ENCODE measurements at places on chromosomes 1 and 21.

DNA sequence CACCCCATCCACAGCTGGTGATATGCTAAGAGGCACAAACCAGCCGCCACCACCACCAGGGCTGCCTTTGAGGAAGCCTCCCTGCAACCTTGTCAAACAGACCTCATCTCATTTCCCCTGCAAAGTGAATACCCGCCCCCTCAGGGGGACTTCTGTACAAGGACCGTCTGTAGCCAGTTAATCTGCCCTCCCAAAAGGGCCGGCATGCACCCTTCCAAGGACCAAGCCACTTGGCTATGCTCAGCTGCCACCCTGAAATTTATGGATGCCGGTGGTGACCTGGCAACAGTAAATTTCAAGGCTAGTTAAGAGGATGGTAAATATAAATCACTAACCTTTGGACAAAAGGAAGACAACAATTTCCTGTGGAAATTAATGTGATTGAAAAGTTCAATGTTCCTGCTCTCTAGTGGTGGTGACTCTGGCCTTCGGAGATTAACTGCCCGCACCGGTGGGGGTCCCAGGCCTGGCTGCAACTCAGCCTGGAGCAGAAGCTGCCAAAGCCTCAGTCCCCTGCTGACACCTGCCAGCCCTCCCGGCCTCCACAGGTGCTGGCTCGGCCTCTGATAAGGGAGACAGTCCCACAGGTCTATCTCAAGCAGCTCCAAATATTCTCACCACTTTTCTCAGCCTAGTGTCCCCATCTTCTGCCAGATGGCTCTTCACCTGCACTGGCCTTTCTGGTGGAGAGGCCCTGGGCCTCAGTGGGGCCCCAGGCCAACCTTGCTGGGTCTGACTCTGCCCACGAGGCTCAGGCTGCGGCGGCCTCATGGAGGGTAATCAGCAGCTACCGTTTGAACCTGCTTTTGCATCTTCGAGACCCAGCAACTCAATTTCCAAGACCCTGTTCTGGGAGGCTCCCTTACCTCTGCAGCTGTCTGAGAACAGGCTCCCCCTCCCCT, 12.2 kb downstream of the TMEM53 start:
- no peak for DNase-seq

- peak; percentile 67 for DNase-seq
These were observed 40.2 kb downstream of the IL12RB2 start for GRCh38 chr1:67347688-67348472.

DNA sequence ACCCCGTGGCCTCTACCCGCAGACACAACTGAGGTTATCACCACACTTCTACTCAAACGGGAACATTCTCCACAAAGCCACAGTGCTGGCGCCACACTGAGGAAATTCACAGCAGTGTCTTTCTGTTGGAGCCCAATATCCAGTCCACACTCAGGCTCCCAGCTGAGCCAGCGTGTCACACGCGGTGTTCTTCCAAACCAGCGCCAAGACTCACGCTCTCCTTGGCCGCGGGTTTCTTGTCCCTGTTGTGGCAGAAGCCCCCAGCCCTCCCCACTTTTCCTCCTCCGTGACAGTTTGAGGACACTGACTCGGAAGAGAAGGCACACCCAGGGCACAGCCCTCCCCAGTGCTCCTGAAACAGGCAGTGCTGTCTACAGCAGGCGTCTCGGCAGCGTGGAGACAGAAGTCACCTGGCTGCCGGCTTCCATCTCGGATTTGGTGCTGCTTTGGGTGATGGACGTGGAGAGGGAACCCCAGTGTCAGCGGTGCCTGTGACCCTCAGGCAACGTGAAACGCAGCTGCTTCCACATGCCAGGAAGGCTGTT, 35.4 kb upstream of the AGPAT3 start:
- DNase-seq, result peak; percentile 5

DNA sequence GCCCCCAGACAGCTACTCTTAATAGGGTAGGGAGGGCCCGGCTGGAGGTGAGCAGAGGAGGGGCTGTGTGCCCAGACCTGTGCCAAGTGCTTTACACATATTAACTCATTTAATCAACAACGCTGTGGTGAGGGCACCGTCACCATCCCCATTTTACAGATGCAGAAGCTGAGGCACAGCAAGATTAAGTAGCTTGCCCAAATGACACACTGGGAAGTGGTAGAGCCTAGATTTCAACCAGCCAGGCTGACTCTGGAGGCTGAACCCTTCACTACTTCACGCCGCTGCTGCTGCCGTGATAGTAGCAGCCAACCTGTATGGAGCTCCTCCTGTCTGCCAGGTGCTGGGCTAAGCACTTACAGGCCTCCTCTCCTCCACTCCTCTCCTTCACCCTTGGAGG, 127.2 kb downstream of the PTPRU start:
- DNase-seq, result no peak

GRCh38 chr1:116231752-116232151, 120.6 kb downstream of the MAB21L3 start:
- DNase-seq, result no peak

GRCh38 chr1:88961647-88962275, 30.7 kb downstream of the KYAT3 start:
- DNase-seq, result peak; percentile 12

- DNase-seq, result no peak
These were observed 14.7 kb downstream of the KIF21B start for GRCh38 chr1:201008666-201009360.

DNA sequence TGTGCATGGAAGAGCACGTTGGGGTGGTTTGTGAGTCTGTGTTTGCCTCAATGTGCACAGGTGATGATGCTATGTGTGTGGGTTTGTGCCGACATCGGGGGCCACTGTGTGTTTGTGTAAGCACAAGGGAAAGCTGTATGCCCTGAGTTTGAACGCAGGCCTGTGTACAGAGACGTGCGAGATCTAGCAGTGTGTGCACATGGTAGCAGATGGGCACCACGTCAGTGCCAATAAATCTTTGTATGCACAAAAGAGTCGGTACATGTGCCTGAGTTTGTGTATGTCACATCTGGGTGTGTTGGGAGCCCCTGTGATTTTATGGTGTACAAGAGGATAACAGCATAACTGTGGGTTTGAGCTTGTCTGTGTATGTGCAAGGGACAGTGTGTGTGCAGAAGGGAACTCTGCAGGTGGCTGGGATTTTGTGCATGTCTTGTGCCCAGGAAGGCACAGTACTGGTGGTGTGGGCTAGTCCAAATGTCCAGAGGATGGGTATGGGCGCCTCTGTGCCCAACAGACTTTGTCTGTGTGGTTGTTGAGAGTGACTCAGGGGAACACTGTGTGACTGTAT, 32.0 kb upstream of the WASF2 start:
- DNase-seq, result no peak

DNA sequence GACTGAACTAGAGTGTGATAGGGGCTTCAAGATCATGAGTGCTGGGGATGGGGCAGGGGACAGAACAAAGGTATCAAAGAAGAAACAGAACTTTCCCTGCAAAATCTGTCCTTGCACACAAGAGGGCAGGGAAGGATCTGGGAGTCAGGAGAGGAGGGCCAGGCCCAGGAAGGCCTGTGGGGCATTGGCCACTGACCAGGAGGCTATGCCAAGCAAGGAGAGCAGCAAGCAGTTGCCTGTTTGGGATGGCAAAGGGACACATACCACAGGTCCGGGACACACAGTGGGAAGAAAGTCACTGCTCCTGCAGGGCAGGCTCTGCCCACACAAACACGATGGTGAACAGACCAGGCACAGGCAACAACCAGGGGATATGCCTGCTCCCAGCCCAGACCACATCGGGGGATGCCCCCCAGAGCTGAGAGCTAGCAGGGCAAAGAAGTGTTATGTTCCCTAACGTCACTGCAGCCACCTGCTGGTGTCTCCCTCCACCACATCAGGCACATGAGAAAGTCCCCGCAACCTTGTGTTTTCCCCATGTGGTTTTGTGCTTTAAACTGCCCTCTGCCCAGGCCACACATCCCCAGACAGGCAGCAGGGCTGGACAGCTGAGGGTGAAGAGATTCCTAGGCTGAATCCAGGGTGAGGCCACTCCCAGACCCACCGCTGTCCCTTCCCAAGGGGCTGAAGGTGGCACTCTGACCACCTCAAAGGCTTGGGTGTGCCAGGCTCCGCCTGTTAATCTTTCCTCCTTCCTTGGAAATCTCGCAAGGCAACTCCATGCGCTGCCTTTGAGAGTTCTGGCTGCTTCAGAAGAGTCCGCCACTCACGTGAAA, 53.6 kb downstream of the KIF21B start:
- no peak for DNase-seq

DNA sequence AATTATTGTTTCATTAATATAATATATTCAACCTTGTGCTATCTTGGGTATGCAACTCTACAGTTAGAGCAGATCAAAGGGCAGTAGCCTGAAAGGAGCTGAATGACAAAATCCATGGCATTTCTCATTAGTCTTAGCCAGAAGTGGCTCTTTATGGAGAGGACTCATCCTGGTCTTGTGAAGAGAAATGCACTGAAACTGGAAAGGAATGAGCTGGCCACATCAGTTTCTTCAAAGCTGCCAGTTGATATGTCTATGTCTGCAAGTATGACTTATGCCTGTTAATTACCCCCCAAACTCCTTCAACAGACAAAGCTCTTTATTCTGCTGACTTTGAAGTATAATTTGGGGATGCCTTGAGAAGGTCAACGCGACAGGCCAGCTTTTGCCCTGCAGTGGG, 119.0 kb upstream of the UBE2U start:
- DNase-seq, result no peak

DNA sequence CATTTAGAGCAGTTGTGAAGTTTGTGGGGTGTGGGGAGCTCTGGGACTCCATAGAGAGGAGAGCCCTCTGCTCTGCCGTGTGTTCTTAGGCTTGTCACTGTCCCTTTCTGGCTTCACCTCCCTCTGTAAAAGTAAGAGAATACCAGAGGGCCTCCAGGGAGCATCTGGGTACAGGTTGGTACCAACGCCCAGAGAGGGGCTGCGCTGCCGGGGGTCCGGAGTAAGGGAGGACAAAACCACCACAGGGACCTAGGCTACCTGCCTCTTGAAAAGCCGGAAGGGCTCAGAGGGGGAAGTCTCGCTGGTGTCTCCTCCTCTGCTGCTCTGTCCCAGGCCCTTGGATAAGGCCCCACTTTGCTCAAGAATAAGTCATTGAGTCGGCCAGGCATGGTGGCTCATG, 3.1 kb upstream of the TINAGL1 start:
- DNase-seq, result no peak

- DNase-seq, result no peak
These were observed 591 bp downstream of the MRPL37 start for GRCh38 chr1:54200519-54200997.

DNA sequence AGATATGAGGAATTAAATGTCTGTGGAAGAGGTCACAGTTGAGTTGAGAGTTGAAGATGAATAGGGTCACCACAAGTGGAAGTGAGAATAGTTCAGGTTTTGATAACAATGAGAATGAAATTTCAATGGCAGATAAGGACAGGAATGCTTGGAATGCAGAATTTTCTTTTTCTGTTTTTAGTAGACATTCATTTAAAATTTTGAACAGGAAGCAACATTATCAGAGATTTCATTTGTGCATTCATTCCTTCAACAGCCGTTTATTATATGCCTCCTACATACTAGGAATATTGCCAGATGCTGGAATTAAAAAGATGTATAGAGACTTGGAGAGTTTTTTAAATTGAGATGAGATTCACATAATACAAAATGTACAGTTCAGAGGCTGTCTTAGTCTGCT, 126.8 kb downstream of the ITSN1 start:
- DNase-seq, result no peak

- DNase-seq, result no peak
These were observed 106.8 kb downstream of the ESRRG start for GRCh38 chr1:216616425-216616824.

- DNase-seq, result peak; percentile 73
These were observed 11.8 kb downstream of the IER5 start for GRCh38 chr1:181100015-181100905.

- no peak for DNase-seq
These were observed 112.9 kb downstream of the PTPRC start for GRCh38 chr1:198751741-198752140.

- DNase-seq, result no peak
These were observed 369.4 kb upstream of the B3GALT2 start for GRCh38 chr1:193555662-193556441.

DNA sequence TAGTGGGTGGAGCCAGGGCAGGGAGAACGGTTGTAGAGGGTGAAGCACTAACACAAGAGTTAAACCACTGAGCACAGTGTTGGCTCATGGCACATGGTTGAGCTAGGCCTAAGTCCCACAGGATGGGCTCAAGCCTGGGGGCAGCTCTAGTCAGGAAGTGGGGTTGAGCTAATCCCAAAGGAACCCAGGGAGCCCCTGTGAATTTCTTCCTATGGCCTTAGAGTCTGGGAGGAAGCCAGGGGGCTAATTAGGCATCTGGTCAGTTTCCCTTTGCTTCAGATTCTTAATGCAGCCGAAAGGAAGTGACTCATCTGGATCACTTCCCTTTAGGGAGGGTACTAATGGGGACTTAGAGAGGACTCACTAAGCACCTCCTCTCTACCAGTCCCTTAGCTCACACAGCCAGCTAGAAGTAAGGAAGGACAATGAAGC, 10.1 kb downstream of the CFAP45 start:
- DNase-seq, result no peak

GRCh38 chr1:12428334-12428733, 189.7 kb downstream of the DHRS3 start:
- no peak for DNase-seq

DNA sequence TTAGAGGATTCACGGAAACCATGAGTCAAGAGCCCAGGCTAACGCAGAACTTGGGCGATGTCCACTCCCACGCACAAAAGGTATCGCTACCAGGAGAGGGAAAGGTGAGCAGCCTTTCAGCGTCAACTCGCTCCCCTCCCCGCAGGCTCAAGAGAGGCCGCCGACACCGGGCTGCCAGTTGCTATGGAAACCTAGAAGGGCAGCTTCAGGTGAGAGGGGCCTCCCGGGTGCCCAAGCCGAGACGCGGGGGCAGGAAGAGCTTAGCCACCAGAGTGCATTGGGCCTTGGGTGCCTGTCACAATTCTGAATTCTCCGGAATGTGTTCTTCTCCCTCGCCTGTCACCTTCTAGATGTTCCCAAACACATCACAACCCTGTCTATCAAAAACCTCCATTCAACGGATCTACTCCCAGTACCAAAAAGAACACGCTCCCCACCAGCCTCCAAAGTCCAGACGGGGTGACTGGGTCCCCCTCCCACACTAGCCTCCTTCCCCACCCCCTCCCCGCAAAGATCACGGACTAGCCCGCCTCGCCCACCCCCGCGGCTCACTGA, 694 bp downstream of the MEAF6 start:
- peak; percentile 30 for DNase-seq

- no peak for DNase-seq
These were observed 10.0 kb downstream of the SELENBP1 start for GRCh38 chr1:151362308-151363155.

All from trophoblast cell (in vitro differentiated cells and primary cell).